ENCODE measurements at places on chromosomes 4 and X.

GRCh38 chr4:76882630-76883029, 15.3 kb downstream of the SOWAHB start:
- DNase-seq: no peak

- no peak for DNase-seq
These were observed 226.7 kb upstream of the MAD2L1 start for GRCh38 chr4:120293341-120293740.

GRCh38 chr4:99180382-99181070, 36.4 kb upstream of the ADH4 start:
- DNase-seq: no peak

DNA sequence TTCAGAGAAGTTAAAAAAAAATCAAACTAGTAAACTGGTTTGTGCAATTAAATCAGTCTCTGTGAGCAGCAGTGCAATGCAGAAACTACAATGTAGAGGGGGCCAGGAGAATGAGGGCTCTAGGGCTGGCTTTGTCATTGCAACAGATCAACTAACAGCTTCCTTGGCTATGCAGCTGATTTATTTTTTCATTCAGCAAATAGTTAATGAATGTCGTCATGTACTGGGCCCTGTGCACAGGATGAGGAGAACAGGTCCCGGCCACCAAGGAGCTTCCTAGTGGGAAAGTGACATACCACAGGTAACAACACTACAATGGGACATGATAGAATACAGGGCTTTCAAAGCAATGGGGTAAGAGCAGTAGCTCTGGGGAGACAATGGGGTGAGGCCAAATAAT, 190.1 kb downstream of the NSUN7 start:
- DNase-seq: no peak
